Calu3 (cell line): ENCODE measurements at places on chromosomes 7 and 10. TPM values are rescaled to one million over a fixed set of nuclear protein-coding genes. Genes with fewer than 3 reads are reported as not detected.
A peak's percentile ranks its signal among the peaks of the same experiment; 100 is the strongest.

DNA sequence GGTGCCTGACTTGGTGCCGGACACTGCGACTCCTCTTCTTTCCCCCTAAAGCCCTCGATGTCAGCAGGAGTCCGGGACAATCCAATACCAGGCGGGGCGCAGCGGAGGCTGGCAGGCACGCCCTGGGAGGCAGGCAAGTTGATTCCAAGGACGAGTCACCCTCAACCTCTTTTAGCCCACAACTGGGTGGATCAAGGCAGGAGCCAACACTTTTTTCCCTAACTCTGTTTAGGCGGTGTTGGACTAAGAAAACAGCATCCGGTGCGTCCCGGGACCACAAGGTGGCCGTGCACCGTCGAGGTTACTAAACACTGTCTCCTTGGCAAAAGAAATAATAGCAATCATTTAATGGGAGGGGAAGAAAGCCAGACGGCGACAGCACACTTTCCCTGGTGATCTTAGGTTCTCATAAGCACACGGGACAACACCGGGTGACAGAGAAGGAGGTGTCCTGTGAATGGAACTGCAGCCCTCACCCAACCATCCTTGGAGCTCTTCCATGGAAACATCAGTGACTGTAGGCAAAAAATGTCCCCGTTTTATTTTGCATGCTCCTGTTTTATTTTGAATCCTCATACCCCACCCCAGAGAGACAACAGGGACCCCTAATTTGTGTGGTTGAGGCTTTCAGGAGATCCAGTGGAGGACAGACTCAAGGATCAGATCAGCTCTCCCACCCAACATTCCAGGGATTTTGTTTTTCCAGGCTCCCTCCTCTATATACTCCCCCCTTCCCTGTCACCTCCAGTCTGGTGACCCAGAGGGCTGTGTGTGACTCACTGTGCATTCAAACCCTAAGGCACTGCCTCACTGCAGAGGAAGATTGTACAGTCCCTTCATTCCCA, 1.3 kb upstream of the CALCR start:
- peaks cover 42% of the 10 kb centered on the region for H3K27me3 ChIP-seq
- no peak overlapping the region for H3K27ac ChIP-seq
- peaks cover 38% of the 10 kb centered on the region for H3K4me1 ChIP-seq
- peak; percentile 23 for DNase-seq
- H3K36me3 ChIP-seq, result peaks cover 6% of the 10 kb centered on the region
- peak overlapping the region; percentile 66 for H3K4me3 ChIP-seq

DNA sequence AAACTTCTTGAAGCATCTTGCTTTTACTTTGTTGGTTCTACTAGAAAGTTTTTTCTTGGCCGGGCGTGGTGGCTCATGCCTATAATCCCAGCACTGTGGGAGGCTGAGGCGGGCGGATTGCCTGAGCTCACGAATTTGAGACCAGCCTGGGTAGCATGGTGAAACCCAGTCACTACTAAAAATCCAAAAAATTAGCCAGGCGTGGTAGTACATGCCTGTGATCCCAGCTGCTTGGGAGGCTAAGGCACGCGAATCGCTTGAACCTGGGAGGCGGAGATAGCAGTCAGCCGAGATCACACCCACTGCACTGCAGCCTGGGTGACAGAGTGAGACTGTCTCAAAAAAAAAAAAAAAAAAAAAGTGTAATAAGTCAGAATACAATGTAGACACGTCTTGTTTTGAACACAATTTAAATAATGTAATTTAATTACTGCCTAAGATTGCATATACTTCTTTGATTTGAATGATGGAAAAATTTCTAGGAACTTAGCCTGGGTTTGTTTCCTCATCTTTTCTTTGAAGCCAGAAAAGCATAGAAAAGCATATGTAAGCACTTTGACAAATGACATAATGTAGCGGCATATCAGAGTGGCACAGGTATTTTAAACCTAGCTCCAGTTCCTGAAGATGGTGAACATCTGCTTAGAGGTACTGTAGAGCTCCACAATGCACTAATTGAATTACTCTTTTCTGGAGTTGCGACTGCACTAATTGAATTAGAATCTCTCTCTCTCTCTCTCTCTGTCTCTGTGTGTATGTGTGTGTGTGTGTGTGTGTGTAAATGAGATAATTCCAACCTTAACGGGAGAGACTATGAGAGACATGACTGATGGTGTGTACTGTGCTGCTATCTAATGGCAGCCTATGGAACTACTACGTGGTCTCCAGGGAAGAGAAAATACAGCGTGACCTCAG, 87.8 kb downstream of the BTRC start:
- H3K4me3 ChIP-seq, result no peak overlapping the region
- H3K4me1 ChIP-seq, result no peaks in the 10 kb centered on the region
- no peaks in the 10 kb centered on the region for H3K27me3 ChIP-seq
- H3K27ac ChIP-seq, result no peak overlapping the region
- peak; percentile 20 for DNase-seq
- no peaks in the 10 kb centered on the region for H3K36me3 ChIP-seq

DNA sequence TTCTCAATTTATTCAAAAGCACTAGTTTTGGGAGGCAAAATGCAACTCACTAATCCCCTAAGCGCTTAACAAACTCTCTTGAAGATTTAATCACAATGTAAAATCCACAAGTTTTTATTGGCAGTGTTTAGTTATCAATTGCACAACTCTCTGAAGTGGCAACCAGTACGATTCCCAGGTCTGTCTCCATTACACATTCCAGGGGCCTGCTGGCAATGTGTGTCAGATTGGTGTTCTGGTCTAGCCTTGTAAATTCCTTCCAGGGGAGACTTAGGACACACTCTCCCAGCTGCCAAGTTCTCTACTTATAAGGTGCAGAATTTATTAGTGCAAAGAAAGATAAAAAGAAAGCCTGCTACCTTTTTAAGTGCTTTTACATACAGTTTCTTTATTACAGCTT, 164.7 kb upstream of the HPS1 start:
- no peak overlapping the region for H3K4me3 ChIP-seq
- DNase-seq, result no peak
- no peaks in the 10 kb centered on the region for H3K4me1 ChIP-seq
- peaks cover 49% of the 10 kb centered on the region for H3K27me3 ChIP-seq
- no peak overlapping the region for H3K27ac ChIP-seq
- H3K36me3 ChIP-seq, result no peaks in the 10 kb centered on the region

DNA sequence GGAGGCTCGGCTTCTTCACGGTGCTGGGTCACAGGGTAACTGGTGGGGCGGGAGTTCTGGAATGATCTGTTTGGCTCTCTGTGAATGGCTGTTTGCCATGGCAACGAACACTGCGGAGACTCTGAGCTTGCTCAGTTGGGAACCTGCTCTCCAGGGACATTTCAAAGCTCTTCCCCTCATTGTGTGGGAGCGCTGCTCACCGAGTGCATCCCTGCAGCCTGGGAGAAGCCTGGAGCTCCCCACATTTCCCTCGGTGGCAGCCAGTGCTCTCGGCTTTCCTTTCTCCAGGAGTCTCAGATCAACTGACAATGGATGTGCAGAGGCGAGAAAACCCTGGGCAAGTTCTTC, 57.6 kb upstream of the CACUL1 start:
- H3K27ac ChIP-seq, result no peak overlapping the region
- H3K4me3 ChIP-seq, result no peak overlapping the region
- H3K4me1 ChIP-seq, result no peaks in the 10 kb centered on the region
- H3K27me3 ChIP-seq, result peaks cover 15% of the 10 kb centered on the region
- no peak for DNase-seq
- no peaks in the 10 kb centered on the region for H3K36me3 ChIP-seq

DNA sequence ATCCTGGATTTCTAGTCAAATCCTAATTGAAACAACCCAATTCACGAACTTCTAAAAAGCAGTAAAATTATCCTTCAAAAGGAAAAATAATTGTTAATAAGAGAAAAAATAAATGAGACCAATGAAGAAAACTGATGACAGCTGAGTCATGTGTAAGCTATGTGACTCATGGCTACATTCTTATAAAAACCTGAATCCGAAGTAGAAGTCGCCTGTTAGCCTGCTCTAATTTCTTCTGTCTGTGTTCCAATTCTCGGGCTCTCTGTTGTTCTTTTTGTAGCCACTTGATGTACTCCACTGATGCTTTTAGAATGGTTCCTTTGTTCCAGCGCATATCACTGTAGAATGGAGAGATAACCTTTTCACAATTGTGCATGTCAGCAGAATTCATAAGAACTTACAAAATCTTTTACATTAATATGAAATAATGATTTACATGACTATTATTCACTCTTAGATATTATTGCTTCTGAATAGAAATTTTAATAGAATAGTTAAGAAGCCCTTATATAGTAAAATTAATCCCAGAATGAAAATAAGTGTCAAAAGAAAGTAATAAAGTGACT, 88.8 kb downstream of the TFEC start:
- no peak for DNase-seq
- H3K27me3 ChIP-seq, result no peaks in the 10 kb centered on the region
- H3K36me3 ChIP-seq, result no peaks in the 10 kb centered on the region
- H3K4me3 ChIP-seq, result no peak overlapping the region
- no peak overlapping the region for H3K27ac ChIP-seq

DNA sequence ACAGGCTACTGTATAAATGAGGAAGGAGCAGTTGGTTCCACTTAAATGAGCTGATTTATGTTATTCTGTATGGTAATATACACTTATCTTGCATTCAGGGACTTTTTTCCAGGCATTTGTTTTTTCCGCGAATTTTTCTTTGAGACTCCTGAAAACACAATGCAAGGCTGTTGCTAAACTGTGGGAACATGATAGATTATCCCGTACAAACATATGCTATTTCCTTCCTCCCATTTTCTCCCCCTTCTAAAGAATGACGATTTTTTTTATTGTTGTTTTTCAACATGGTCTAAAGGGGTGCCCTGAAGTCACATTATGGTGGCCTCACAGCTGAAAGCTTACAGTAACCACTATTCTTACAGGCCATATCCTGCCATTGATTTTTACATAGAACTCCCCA, 523.9 kb upstream of the NRP1 start:
- no peak for DNase-seq
- no peak overlapping the region for H3K4me3 ChIP-seq
- H3K27me3 ChIP-seq, result no peaks in the 10 kb centered on the region
- H3K4me1 ChIP-seq, result no peaks in the 10 kb centered on the region
- no peaks in the 10 kb centered on the region for H3K36me3 ChIP-seq

- H3K4me1 ChIP-seq, result peaks cover 5% of the 10 kb centered on the region
- no peaks in the 10 kb centered on the region for H3K36me3 ChIP-seq
- H3K4me3 ChIP-seq, result no peak overlapping the region
- no peaks in the 10 kb centered on the region for H3K27me3 ChIP-seq
- no peak for DNase-seq
Observed at GRCh38 chr7:116621649-116622048, 50.3 kb upstream of the MET start.

DNA sequence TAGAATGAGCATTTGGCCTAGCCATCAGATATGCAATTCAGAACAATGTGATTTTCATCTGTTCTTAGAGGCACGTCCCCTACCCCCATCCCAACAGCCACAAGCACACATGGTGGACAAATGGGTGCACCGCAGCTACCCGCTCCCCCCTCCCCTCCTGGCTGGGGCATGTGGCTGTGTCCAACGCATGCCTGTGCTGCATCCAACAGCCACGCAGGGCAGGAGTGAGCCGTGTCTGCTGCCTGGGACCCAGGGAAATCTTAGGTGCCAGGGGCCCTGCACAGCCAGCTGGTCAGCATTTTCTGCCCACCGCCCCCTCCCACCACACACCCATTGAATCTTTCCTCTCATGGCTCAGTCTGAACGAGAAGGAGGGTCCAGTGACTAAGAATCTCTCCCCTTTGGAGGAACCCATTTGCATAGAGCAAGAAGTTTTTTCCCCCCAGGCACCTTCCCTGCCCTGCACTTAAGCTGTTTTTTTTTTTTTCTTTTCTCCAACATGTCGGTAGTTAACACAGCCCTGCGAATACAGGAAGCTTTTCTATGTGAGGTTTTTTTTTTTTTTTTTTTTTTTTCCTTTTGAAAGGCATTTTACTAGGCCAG, 138.9 kb downstream of the WDR11 start:
- H3K36me3 ChIP-seq, result no peaks in the 10 kb centered on the region
- H3K4me1 ChIP-seq, result peaks cover 11% of the 10 kb centered on the region
- H3K27me3 ChIP-seq, result no peaks in the 10 kb centered on the region
- H3K27ac ChIP-seq, result no peak overlapping the region
- H3K4me3 ChIP-seq, result no peak overlapping the region

DNA sequence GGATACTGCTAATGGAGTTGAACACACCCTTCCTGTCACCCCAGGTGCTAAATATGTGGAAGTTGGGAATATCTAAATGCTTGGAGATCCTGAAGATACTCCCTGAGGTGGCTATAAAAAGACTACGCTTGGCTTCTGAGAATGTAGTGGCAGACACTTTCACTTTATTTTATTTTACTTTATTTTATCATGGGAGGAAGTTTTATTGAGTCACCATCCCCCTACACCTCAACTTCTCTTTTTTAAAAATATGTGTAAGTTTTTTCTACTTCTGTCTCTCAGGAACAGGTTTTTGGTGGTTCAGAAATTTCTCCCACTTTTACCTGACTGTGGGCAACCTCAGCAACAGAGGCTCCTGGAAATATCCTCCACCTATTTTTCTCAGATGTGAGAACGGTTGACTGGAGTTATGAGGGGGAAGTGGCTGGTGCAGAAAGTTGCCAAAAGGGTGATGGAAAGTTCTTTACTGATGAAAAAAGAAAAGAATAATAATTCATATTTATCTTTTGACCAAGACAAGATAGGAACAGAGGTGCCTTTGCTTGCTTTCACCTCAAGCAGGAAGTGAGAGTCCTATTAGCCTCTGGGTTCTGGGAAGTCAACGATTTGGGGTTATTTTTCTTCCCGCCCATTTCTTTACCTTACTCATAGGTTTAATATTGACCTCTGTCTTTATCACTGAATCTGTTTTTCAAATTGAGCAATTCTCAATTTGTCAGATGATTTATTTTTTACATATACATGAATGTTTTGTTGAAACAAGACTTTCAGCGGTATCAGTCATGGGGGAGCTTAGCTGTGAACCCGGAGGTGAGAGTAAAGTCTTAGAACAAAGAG, 103.6 kb downstream of the AHR start:
- H3K4me1 ChIP-seq, result peaks cover 59% of the 10 kb centered on the region
- H3K27ac ChIP-seq, result peak overlapping the region; percentile 21
- H3K27me3 ChIP-seq, result no peaks in the 10 kb centered on the region

- peaks cover 13% of the 10 kb centered on the region for H3K36me3 ChIP-seq
- H3K27ac ChIP-seq, result no peak overlapping the region
- peaks cover 27% of the 10 kb centered on the region for H3K4me1 ChIP-seq
- DNase-seq, result no peak
- peaks cover 77% of the 10 kb centered on the region for H3K27me3 ChIP-seq
Observed at GRCh38 chr7:100171087-100171681, 2.8 kb upstream of the GAL3ST4 start.

DNA sequence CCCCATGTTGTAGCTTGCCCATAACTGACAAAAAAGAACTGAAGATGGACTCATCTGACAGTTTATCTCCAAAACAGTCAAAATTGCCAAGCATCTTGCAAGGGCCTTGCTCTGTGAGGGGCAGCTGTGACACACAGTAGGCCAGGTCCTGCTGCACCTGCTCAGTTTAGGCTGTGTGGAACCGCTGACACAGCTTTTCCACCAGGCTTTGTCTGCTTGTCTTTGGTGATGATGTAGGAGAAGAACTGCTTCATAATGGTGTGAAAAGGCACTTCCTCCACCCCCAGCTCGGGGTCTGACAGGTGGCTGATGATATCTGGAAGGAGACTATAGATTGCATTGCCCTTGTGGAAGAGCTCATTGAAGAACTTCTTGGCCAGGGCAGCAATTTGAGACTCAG, 92.6 kb downstream of the NPSR1 start:
- no peaks in the 10 kb centered on the region for H3K27me3 ChIP-seq
- no peak for DNase-seq
- peaks cover 75% of the 10 kb centered on the region for H3K4me1 ChIP-seq
- H3K4me3 ChIP-seq, result no peak overlapping the region

The GIMAP6 gene
- total RNA-seq, result not detected in 2 replicates

The MYO1G gene
- 0.33 and 0.39 TPM in 2 replicates for total RNA-seq

The ATG9B gene
- 7.9 and 17.7 TPM in 2 replicates for total RNA-seq

The SLC29A4 gene
- total RNA-seq, result 1.9 and 2.5 TPM in 2 replicates

The TSPAN15 gene
- 137 and 165 TPM in 2 replicates for total RNA-seq

The TUBB8 gene
- 0.34 TPM in 1 of 2 replicates, not detected in the other for total RNA-seq

The SERPINE1 gene
- total RNA-seq, result 1.1 and 1.8 TPM in 2 replicates

The INHBA gene
- 44.5 and 68.9 TPM in 2 replicates for total RNA-seq
